ENCODE measurements at places on chromosomes 3 and 15.

- no peak for DNase-seq
These were observed 7.3 kb downstream of the TRA2B start for GRCh38 chr3:185930393-185931107.

DNA sequence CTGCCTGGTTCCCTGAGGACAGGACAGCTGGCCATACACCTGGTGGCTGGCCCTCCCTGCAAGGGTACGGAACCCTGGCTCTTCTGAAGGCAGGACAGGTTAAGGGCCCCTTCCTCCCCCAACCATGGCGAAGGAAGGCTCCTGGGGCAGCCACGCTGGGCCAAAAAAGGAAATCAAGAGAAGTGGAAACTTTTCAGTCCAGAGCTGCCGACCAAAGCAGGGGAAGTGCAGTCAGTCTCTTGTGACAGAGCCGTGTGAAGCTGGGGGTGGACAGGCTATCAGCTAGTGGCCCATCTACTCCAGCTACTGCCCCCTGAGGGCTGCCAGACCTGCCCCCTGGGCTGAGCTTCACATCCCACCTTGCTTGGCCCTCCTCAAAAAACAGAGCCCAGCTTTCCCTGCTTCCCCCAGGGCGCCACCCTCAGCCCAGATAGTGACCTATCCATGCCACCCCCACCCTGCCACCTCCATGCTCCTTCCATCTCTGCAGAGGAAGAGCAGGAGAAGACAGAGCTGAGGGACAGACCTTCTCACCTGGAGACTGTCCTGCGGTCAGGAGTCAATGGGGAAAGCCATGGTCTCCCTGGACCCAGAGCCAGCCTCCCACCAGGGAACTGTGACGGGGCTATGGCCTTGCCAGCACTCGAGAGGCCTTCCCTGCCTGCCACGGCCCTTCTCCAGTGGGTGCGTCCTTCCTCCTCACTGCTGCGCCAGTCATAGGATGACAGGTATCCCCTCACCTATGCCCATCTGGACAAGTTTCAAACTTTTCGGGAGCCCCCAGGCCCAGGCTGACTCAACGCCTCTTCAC, 4.6 kb downstream of the SEMA7A start:
- no peak for DNase-seq

- DNase-seq, result no peak
These were observed 545.5 kb downstream of the NTRK3 start for GRCh38 chr15:87711026-87711425.

GRCh38 chr3:45355351-45355750, 33.0 kb upstream of the LARS2 start:
- DNase-seq, result no peak

DNA sequence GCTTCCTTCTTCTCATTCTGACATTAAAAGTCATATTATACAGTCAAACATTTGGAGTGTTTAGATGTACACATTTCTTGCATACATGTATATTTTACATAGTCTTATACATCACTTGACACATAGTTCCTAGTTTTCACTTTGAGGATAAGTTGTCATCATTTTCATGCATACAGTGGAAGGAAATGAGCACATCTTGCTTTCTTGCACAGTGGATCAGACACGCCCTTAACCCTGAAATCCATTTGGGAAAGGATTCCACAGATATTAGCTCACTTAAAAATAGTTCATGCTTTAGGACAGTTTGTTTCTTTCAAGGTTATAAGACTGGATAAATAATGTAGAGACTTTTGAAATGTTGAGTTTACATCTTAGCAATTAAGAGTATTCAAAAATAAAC, 148.6 kb upstream of the MME start:
- peak; percentile 39 for DNase-seq

- DNase-seq, result no peak
These were observed 1.9 kb downstream of the ROBO2 start for GRCh38 chr3:77041811-77042210.

- no peak for DNase-seq
These were observed 69.3 kb downstream of the LRRC28 start for GRCh38 chr15:99320374-99321215.
